Stimulated activated CD8-positive, alpha-beta memory T cell treated with anti-CD3 and anti-CD28 coated beads, Interleukin-4, amount 100 ng/mL, for 1 hour (primary cell): ENCODE measurements at places on chromosomes 7 and 10.

GRCh38 chr10:116787053-116787659, 44.8 kb upstream of the HSPA12A start:
- DNase-seq: no peak

DNA sequence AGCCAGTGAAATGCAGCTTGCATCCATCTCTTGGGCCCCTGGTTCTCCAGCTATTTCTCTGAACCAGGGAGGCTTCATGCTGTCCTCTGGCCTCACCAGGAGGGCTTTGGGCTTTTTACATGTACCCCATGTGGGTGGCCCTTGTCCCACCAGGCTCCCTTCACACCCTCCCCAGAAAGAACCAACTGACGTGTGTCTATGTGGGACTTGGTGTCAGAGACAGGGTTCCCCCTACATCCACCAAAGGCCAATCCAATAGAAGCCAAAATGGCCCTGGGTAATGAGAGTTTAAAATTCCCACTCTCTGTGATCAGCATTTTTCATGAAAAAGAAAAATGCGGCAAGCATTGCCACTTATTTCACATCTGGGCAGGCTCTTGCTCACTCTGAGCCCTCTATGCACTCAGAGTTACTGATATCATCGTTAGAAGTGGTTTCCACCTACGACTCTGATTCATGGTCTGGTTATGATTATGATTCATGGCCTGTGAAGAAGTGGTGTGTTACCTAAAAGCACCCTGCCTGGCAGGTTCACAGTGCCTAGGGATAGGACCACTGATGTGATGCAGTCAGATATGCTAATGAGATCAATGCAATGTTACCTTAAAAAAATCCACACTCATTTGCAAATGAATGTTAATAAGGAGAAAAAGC, 133.5 kb downstream of the BUB3 start:
- DNase-seq: no peak

DNA sequence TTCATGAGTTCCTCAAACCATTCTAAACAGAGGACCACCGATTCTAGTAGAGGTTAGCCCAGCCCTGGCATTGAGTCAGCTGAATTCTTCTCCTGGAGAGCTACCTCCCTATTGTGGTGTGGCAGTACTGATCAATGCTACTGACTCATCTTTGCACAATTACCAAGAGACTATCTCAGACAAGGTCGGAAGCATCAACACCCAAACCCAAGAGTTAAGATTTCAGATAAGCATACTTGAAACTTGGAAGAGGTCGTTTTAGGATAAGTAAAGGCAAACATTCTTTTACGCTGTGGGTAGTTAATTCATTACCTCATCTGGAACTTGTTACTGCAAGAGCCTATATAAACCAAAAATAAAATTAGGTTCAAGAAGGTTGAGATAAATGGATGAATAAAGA, 154.6 kb upstream of the NRBF2 start:
- DNase-seq: no peak

DNA sequence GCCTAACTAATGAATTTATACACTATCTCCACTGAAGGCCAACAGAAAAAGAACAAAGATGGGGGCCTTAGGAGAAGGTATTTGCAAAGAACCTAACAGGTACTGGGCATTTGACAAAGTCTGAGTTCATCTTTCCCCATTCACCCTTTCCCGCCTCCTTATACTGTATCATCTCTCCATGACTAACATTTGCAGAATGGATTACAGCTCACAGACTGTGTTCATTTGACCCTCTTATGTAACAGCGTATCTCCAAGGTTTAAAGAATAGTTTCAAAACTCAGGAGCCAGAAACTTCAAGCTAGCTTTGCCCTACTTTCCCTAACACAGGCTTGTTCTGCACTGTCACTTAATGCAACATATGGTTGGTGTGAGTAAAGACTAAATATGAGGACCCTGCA, 238.7 kb upstream of the CELF2 start:
- no peak for DNase-seq

- DNase-seq: no peak
Observed at GRCh38 chr7:32153006-32153405, 82.8 kb upstream of the PDE1C start.

DNA sequence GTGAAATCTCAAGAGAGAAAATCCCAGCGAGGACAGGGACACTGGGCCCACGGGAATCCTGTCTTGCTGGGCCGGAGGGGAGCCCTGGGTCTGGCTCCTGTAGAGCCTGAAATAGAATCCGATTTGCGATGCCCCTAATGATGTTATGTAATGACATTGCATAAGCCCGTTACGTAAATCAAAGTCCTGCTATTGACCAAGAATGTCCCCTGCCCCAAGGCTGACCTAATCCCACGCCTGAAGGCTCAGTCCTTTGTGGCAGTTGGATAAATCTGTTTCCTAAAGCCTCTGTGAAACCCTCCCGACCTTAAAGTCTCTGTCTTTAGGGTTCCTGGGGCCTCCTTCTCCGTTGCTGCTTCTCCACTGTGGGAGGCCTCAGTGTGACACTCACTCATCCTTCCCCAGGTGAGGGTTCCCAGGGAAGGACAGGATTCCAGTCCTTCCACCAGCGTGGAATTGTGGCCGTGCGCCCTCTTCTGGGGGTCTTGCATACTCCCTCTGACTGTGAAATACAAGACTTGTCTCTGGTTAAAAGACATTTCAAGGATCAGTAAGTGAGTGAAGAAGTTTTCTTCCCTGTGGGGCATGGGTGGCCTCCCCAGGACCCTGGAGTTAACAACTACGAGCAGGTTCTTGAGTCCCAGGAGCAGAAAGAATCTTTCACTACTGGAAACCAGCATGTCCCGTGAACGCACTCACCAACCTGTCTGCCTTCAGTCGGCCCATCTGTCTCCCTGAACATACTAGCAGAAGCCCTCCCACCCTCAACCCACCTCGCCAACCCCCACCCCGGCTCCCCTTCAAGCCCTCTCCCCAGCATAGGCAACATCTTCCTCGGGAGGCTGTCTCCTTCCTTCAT, 19.8 kb downstream of the ZNF467 start:
- no peak for DNase-seq

DNA sequence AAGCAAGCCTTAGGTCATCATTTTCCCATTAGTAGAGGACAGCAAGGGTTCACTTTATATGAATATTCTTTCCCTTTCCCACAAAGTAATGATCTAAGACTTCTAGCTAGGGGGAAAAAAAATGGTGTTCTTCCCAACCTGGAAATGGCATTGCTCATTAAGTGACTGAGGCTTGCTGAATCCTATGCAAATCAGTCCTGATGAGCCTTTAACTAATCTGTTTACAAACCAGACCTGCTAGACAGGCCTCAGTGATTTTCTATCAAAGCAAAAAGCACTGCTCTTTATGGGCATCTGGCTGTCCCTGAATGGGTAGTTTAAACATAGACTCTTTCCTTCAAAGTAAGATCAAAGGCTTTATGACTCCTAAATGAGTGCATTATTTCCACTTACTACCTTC, 146.3 kb downstream of the HIBADH start:
- DNase-seq: no peak

- no peak for DNase-seq
Observed at GRCh38 chr10:116466715-116467422, 39.2 kb downstream of the PNLIPRP3 start.

DNA sequence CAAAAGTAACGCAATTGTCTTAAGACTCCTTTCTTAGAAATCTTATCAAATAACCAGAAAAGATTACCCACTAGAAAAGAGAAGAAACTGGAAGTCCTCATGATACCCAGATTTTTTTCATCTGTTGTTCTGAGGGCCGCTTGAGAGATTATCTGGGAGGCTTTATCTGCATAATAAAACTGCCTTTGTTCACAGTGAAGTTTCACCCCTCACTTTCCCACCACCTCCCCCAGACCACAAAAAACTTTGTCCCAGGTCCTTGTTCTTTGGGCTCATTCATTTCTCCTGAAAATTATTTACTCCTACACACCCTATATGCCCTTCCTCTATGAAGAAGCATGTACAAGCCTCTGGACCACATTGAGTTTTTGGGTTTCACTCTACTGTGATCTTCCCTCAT, 745.1 kb upstream of the COBL start:
- no peak for DNase-seq

- DNase-seq: no peak
Observed at GRCh38 chr7:114723308-114723707, 198.6 kb upstream of the MDFIC start.
